ENCODE measurements at places on chromosomes 7 and 10.
A peak's percentile ranks its signal among the peaks of the same experiment; 100 is the strongest.

DNA sequence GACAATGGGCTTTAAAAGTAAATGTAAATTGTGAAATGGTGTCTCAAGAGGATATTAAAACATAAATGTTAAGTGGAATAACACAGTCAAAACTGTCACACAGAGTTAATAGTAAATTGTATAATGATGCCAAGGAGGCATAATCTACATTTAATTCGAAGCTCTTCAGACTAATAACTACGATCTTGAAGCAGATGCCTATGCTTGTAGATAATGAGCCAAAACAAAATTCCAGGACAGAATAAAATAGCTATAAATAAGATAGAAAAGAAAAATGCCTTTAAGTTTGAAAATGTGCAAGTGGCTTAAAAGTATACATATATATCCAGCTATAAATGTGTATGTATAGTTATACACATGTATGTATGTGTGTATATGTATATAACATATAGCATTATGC is 17.5 kb downstream of the TWIST1 start:
- no peak for DNase-seq

DNA sequence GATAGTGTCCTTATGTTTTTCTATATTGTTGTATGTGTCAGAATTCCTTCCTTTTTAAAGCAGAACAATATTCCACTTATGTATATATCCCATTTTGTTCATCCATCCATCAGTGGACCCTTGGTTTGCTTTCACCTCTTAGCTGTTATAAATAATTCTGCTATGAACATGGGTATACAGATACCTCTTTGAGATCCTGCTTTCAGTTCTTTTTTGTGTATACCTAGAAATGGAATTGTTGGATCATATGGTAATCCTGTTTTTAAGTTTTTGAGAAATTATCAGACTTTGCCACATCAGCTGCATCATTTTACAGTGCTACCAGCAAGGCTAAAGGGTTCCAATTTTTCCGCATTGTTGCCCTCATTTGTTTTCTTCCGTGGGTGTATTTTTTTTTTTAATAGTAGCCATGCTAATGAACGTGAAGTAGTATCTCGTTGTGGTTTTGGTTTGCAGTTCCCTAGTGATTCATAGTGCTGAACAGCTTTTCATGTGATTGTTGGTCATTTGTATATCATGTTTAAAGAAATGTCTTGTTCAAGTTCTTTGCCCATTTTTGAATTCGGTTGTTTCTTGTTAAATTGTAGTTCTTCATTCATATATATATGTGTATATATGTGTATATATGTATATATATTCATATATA is 87.8 kb downstream of the LCOR start:
- DNase-seq: no peak

GRCh38 chr7:143305423-143306070 is 10.4 kb upstream of the CLCN1 start:
- DNase-seq: peak; percentile 68

DNA sequence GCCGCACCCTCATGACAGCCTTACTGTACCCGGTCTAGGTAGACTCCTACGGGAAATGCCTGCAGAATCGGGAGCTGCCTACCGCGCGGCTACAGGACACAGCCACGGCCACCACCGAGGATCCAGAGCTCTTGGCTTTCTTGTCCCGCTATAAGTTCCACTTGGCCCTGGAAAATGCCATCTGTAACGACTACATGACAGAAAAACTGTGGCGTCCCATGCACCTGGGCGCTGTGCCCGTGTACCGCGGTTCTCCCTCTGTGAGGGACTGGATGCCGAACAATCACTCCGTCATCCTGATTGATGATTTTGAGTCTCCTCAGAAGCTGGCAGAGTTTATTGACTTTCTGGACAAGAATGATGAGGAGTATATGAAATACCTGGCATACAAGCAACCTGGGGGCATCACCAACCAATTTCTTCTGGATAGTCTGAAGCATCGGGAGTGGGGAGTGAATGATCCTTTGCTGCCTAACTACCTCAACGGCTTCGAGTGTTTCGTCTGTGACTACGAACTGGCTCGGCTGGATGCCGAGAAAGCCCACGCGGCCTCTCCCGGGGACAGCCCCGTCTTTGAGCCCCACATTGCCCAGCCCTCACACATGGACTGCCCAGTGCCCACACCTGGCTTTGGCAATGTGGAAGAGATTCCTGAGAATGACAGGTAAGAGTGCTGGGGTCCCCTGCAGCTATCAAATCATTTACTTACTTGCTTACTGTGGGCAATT is 8.5 kb upstream of the CHCHD1 start:
- DNase-seq: no peak

DNA sequence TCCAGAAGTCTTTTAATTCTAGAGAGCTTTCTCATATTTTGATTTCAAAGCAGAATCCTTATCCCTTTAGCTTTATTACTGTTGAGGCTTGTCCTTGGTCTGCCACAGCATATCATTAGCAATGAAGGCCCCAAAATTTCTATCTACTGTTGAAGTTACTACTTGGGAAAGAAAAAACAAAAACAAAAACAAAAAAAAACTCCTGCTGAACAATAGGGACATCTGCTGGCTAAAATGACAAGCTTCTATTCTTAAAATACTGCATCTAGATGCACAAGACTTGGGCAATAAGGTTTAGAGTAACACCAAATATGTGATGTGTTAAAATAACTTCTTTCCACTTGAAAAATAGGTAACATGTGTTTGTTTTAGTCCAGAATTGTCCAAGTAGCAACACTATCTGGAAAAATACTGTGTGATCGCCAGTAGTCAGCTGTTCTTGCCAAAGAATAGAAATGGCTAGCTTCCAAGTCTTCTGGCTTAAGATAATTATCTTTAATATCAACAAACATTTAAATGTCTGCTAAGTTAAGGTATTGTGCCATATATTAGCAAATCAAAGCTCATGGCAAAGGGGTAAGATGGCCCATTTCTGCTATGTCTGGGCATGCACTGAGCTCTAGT is 3.8 kb upstream of the DMTF1 start:
- no peak for DNase-seq

DNA sequence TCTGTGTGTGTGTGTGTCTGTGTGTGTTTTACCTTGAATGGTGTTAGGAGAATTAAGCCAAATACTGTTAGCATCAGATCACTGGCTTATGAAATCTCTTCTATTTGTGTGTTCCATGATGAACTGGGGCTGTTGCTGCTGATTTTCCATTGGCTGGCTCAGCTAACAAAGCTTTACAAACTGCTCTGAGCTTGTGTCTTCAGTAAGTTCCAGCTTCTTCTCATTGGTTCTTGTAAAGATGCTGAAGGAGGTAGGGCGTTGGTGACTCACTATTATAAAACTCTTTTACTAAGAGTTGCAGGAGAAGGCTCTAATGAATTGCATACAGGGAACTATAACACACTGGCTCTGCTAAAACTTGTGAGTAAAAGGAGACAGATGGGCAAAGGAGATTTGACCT is 136.4 kb upstream of the PRKCQ start:
- no peak for DNase-seq

DNA sequence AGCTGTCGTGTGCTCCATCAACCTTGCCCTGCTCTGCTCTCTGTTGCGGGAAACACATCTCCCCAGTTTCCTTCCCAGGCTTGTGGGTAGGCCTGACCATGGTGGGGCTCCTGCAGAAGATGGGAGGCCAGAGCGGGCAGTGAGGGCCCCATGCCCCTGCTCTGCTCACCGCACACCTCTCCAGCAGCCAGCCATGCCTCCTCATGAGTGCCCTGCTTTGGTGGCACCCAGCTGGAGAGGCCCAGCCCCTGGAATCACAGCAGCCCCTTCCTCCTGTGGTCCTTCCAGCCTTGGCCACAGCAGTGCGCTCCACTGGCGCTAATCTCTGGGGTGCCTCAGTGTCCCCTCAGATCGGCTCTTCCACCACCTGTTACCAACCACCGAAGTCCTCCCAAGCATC is 4.2 kb upstream of the OPN4 start:
- DNase-seq: no peak

- no peak for DNase-seq
Measured at GRCh38 chr7:3909128-3909527, 608.1 kb downstream of the SDK1 start.

- DNase-seq: no peak
Measured at GRCh38 chr10:114257498-114257897, 18.4 kb downstream of the VWA2 start.

- no peak for DNase-seq
Measured at GRCh38 chr10:30929901-30930520, 101.7 kb downstream of the ZNF438 start.

DNA sequence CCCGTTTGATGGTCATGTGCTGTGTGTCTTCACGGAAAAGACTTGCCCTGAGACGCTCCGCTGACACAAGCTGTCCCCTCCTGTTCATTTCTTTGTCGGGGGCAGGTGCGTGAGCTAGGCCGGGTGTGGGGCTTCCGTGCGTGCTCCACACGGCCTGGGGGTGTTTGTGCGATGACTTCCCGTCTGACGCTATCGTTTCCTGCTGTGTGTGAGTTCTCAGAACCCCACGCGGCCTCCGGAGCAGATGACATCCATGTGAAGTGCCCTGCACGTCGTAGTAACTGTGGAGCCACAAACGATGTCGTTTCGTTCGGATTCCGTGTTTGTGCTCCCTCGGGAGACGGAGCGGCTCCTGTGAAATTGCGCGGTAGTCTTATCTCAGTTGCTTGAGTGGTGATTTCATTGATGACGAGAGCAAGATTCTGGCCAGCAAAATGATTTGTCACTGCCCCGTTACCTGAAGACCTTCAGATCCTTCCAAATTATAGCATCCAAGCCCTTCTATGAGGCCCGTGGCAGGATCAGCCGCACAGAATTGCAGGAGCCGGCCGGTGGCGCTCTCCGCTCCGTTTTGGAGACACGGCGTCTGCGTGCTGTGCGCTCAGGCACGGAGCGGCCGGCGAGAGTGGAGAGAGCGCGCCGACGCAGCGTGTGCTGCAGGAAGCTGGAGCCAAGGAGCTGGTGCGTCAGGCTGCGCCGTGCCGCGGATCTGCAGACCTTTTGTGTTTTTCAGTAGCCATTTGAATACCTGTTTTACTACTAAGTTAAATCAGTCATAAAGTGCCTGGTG is 94.9 kb downstream of the NKX6-2 start:
- DNase-seq: peak; percentile 5

DNA sequence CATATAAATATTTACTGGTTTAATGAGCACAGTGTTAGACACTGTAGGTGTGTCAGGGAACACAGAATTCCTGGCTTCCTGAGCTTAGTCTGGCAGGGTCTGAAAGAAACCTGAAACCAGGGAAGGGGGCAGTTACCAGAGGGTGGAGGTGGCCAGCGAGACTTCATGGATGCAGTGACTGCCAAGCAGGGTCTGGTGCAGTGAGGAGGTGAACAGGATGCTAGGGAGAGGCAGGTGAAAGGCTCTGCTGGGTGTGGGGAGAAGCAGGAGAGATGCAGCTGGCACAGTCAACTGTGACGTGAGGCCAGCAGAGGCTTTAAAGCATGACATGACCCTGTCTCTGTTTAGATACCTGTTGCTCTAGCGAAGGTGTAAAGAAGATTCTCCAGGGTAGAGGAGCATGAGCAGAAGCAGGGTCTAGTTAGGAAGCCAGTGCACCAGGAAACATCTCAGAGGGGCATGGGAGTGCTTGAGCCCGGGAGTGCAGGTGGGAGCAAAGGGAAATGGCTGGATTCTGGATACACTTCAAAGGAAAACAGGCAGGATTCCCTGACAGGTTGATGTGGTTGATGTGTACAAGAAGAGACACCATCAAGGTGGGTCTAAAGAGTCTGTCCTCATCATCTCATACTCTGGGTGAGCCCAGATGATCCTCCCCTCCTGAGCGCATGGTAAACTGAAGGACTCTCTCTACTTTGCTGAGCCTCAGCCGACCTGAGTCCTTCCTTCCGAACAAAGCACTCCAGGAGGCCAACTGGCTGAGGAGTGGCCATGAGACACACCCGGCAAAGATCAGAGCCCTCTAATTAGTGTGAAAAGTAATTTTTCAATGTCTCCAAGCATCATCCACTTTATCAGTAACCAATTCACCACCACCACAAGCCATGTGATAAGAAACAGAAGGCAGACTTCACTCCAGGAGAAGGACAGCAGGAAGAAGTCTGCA is 186.8 kb downstream of the COBL start:
- no peak for DNase-seq

DNA sequence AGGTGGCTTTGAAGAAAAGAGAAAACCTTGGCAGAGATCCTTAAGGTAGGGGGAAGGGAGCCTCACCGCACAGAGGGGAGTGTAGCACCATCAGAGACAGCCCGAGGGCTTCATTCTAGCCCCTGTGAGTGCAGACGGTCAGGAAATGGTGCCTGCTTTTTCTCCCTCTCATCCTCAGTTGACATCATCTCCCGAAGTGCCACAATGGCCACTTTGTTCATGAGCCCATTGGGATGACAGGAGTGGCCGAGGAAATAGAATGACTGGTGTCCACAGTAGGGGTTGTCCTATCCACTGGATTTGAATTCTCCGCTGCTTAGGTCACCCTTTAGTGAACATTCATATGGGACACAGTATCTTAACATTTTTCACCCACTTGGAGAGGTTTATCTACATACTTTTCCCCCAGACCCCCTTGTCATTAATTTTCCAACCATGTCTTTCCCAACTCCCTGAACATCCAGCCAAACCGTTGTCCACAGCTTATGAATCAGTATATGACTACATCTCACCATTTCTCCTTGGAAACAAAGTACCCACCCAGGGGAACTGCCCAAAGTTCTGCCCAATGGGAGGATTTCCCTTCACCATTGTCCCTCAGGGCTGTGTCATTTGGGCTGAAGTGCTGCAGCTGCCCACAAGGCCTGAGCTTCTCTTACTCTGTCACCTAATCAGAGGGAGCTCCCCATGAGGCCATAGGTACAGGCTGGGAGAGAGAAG is 108.8 kb downstream of the ADCY1 start:
- DNase-seq: no peak

DNA sequence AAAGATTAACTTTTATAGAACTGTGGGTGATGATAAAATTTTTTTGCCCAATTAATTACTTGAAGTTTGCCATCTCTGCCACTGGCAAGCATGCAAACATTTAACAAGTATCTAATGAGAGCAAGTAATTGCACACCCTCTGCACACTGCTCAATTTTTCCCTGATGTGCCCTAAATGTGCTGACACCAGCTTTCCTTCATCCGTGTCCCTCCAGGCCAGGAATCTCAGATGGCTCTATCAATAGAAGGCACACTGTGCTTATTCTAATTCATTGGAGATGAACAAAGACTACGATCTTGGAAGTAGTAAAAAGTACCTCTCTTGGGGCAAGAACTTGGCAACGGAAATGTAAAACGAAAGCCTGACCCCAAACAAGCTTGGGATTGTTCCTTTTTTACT is 212.1 kb downstream of the GPR37 start:
- DNase-seq: no peak

DNA sequence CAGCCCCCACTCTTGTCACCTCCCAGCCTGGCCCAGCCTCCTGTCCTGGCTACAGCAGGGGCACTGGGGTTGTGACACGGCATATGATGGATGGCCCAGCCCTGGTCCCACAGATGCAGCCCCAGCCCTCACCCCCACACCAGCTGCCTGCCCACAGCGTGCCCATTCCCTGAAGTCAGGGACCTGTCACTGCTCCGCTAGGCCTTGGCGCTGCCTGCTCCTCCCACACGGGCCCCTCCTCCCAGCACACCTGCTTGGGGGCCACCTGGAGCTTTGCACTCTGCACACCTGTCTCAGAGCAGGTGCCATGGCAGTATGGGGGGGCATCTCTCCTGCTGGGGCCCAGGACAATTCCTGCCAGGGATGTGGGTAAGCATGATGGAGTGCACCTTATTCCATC is 3.5 kb downstream of the GCK start:
- no peak for DNase-seq

GRCh38 chr10:112446055-112446854 is 459 bp downstream of the ZDHHC6 start:
- no peak for DNase-seq
